GM13977 (cell line): ENCODE measurements at places on chromosomes 13 and 19.

DNA sequence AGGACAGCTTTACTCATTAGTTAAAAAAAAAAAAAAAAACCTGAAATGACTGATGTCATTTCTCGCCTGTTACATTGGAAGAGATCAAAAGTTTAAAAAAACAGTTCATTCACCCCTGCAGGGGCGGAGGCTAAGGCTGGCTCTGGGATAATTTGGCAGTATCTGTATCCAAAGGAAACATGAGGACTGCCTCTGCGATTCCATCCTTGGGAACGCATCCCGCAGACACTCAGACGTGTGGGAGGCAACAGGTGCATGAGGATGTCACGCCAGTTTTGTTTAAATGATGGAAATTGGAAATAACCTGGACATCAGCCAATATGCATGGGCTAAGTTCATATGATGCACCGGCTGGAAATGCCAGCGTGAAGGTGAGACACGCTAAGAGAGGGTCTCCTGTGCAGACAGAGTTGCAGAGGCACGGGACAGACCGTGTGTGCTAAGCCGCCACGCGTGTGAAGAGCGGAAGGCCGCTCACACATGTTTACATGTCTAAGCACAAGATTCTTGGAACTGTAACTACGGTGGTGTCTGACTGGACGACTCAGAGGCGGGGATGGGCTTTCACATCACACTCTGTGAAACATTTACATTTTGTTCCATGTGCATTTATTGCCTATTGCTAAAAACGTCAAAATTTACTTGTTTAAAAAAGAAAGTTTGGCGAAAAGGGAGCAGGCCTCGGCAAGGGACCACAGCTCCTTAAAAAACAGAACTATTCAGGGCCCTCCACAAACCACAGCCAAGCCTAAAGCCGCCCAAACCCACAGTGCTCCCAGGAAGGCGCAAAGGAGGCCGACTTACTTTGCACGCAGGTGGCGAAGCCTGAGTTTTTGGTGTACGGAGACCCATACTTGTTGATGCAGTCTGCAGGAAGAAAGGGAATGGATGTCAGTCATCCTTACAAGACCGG lies 17.9 kb downstream of the GAS6 start:
- no peak for DNase-seq

DNA sequence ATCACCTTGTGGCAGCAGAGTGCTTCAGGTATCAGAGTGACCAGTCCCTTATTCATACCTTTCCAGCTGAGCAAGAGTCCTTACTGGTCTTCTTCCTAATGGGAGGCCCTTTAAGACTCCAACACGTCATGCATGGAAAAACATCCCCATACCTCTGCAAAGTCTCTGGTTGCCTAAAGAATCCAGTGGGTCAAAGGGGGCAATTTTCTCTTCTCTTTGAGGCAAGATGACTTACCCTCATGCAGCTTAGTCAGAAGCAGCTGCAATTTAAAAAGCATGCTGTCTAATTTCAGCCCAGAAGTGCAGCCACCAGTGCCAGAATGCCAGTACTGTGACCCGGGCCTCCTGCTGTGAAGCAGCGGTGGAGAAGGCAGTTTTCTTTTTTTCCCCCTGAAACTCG lies 18.7 kb downstream of the PPP5C start:
- no peak for DNase-seq

- no peak for DNase-seq
Measured at GRCh38 chr19:56146904-56147303, 5.8 kb downstream of the ZNF444 start.

DNA sequence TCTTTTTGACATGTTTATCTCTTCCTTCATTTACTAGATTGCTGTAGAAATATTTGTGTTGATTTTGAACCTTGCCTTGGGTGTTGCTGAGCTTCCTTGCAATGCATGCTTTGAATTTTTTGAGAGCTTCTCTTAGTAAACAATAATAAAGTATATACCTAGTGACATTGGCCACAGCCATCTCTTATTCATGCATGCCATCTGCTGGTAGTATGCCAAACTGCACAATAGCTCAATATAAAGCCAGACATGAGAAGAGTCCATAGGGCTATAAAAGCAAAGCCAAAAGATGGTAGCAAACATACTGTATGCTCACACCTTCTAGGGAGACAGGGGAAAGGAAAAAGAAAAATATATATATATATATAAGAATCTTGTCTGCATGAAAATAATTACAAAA lies 18.9 kb upstream of the ZSCAN5A start:
- peak; percentile 64 for DNase-seq

- DNase-seq = no peak
Measured at GRCh38 chr19:40407714-40408597, 5.2 kb downstream of the PRX start.

- peak; percentile 69 for DNase-seq
Measured at GRCh38 chr19:56252699-56253422, 19.7 kb upstream of the EDDM13 start.

- DNase-seq = no peak
Measured at GRCh38 chr13:24747248-24748060, 16.5 kb upstream of the RNF17 start.

DNA sequence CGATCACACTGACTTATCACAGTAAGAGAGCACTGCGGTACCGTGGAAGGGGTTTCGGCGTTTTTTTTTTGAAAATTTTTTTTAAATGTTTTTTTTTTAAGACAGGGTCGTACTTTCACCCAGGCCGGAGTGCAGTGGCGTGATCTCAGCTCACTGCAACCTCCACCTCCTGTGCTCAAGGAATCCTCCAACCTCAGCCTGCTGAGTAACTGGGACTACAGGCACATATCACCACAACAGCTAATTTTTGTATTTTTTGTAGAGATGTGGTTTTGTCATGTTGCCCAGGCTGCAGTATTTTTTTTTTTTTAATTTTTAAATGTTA lies 19.0 kb downstream of the LTBP4 start:
- no peak for DNase-seq

- DNase-seq = no peak
Measured at GRCh38 chr19:3528539-3529211, 10.3 kb upstream of the TEKTIP1 start.

DNA sequence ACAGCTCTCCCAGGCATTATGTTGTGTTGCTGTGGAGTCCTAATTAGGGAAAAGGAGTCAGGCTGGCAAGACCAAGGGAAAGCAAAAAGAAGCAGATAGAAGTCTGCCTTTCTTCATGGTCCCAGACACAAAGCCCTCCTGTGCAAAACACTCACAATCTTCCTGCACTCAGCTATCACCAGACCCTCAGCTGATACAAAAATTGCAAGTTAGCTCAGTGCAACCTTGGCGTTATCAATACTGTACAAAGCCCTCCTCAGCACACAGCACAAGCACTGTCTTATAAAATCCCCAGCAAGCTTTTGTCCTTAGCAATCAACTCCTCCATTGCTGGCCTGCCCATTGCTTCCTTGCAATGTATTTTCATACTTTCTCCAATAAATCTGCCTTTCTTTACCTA lies 3.2 kb downstream of the OR7C2 start:
- no peak for DNase-seq

DNA sequence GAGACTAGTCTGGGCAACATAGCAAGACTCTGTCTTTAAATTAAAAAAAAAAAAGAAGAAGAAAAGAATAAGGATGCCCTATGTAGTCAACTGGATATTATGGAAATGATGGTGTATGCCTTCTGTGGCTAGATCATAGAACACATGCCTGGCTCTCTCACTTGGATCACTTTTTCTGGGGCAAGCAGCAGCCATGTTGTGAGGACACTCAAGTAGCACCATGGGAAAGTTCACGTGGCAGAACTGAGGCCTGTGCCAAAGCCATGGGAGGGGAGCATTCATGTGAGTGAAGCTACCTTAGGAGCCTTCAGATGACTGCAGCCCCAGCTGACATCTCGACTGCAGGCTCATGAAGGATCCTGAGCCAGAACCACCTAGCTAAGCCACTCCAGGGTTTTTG lies 12.0 kb downstream of the PLAUR start:
- DNase-seq = no peak

GRCh38 chr13:46158983-46159382 lies 23.0 kb downstream of the LCP1 start:
- DNase-seq = no peak

GRCh38 chr19:27774827-27775226 lies 1438.1 kb downstream of the UQCRFS1 start:
- no peak for DNase-seq

- DNase-seq = no peak
Measured at GRCh38 chr19:38629568-38629967, 10.6 kb downstream of the EIF3K start.

DNA sequence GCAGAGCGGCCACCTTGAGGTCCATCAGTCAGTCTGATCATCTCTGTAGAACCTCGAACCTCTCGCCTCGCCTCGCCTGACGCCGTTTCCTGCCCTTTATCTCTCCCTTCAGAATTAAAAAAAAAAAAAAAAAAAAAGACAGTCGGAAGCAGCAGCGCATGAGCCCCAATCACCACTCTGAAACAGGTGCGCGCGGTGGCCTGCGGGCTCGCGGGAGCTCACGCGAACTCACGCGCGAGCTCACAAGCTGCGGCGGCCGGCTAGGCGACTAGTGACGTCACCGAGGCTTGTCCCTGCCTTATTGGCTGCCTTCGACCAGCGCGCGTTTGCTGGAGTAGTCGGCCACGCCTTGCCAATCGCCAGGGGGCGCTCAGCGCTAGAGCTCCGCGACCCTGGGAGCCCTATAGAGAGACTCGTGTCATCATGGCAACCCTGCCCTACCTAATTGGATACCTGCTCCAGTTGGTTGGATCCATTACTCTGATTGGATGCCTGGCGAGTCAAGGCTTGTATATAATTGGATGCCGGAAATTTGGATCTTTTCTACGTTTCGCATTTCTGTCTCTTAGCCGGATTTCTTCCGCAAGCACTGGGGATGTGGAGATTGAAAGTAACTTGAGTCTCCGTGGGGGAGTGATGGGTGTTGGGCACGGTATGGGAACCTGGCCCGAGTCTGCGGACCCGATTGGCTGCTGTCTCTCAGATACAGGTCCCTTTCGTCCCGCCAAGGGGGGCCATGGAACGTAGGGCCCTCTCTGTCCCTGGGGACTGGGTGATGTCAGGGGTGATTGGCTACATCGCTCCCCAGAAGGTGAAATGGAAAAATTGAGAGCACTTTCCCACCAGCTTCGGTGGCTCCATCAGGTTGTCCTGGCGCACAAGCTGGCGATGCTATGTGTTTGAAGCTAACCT lies 31.6 kb downstream of the SYT3 start:
- DNase-seq = peak; percentile 90

- no peak for DNase-seq
Measured at GRCh38 chr19:17846146-17846545, 1.6 kb downstream of the JAK3 start.

DNA sequence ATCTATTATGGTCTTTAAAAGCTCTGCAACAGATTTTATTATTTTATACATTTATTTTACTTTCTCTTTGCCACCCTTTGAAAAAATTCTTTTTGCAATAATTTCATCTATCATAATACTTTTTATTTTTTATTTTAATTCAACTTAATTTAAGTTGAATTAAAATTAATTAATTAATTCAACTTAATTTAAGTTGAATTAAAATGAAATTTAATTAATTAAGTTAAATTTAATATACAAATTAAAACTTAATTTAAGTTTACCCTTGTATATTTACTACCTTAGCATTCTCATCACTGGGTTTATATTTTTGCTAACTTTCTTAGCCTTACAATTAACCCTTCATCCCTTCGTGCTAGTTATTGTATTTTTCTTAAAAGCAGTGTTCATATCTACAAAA lies 301.4 kb downstream of the SLITRK5 start:
- no peak for DNase-seq

GRCh38 chr19:54211235-54211634 lies 10.6 kb downstream of the RPS9 start:
- DNase-seq = no peak

DNA sequence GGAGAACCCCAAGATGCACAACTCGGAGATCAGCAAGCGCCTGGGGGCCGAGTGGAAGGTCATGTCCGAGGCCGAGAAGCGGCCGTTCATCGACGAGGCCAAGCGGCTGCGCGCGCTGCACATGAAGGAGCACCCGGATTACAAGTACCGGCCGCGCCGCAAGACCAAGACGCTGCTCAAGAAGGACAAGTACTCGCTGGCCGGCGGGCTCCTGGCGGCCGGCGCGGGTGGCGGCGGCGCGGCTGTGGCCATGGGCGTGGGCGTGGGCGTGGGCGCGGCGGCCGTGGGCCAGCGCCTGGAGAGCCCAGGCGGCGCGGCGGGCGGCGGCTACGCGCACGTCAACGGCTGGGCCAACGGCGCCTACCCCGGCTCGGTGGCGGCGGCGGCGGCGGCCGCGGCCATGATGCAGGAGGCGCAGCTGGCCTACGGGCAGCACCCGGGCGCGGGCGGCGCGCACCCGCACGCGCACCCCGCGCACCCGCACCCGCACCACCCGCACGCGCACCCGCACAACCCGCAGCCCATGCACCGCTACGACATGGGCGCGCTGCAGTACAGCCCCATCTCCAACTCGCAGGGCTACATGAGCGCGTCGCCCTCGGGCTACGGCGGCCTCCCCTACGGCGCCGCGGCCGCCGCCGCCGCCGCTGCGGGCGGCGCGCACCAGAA lies 1.1 kb downstream of the SOX1 start:
- DNase-seq = no peak

- DNase-seq = no peak
Measured at GRCh38 chr13:51557438-51557837, 26.8 kb upstream of the WDFY2 start.

- no peak for DNase-seq
Measured at GRCh38 chr13:113722921-113723320, 36.1 kb upstream of the TMEM255B start.

DNA sequence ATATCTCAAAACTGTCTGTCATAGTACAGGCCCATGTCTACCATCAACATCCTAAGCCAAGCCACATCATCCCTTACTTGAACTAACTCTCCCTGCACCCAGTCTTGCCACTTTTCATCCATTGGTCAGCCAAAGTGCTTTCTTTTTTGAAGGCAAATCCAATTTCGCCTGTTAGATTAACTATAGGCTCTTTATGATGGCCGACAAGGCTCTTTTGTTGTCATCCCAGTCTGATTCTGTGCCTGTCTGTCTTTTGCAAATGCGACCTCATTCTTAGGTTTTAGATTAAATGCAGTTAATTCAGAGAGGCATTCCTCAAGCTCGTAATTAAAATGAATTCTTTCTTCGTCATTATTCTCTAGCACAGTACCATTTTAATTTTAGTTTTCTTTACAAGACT lies 148.3 kb downstream of the HS6ST3 start:
- DNase-seq = no peak

- no peak for DNase-seq
Measured at GRCh38 chr19:42115219-42115618, 17.0 kb downstream of the POU2F2 start.

DNA sequence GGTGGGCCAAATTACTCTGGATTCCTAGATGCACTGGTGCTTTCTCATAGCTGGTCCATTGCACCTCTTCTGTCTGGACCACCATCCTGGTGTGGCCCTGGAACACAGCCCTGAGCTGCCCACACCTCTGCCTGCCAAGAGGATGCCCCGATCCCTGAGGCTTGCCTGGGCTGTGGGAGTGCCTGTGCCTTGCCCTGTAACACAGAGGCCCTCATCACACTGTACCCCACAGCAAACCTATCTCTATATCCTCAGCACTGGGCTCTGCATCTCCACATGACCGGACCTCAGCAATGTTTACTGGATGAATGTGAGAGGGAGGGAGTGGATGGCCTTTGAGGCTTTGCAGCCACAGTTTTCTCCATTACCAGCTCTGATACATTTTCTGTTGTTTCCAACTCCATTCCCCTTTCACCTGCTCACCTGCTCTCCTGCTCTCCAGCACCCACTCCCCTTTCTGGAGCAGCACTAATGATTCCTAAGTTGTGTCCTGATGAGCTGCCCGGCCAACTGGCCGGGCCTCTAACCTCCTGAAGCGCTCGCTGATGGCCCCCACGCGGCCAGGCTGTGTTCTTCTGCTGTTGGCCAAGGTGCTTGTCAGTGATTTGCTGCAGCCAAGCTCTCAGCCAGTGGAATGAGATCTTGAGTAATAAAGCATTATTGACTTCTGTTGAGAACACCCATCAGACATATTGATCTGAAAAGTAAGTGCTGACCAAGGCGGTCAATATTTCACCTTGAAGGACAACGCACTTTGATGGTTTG lies 232.6 kb downstream of the TEX29 start:
- no peak for DNase-seq
